ENCODE measurements at places on chromosomes 4 and X.

- DNase-seq, result no peak
These were observed 28.4 kb downstream of the MAGEB16 start for GRCh38 chrX:35826503-35826902.

DNA sequence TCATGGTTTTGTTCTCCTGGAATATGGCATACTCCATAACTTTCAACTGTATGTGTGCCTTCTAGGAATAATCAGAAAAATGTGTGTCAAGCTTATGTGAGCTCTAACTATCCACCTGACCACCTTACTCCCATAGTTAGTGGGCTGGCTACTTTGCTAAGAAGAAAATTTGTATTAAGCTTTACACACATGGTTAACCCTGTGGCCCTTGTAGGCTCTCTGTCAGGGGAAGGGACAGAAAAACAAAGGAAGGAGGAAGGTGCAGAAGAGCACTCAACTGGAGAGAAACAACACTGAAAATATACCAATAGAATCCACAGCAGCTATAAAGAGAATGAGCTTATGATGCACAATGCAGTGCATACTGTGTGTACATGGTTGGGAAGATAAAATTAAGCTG is 84.6 kb downstream of the PPP3CA start:
- no peak for DNase-seq

GRCh38 chrX:15816438-15816809 is 26.1 kb downstream of the ZRSR2 start:
- no peak for DNase-seq

- DNase-seq, result no peak
These were observed 146.7 kb upstream of the PITX2 start for GRCh38 chr4:110769578-110769977.

DNA sequence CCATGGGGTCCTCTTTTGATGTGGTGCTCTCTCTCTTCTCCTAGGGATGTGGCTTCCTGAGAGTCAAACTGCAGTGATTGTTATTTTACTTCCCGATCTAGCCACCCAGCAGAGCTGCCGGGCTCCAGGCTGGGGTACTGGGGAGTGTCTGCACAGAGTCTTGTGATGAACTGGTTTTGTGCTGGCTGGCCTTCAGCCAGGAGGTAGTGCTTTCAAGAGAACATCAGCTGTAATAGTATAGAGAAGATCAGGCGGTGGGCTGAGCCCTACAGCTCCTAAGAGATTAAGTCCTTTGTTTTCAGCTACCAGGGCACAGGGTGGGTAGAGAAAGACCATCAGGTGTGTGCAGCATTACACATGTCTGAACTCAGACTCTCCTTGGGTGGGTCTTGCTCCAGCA is 59.0 kb upstream of the AGTR2 start:
- DNase-seq, result no peak

DNA sequence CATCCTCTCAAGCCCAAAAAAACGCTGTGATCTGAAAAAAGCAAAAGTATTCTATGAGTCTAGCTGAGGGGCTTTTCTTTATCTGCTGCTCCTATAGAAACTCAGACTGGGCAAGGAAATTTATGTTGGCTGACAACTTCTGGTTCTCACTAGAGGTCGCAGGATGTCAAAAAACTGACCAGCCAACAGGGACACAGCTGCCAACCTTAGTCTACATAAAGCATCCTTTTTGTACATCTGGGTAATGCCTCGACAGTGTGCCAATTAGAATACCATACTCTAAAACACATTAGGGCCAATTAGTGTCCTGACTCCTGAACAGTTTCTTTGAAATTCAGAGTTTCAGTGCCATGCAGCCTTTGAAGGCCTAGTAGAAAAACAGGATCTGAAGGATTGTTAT is 8.8 kb upstream of the TLL1 start:
- no peak for DNase-seq

DNA sequence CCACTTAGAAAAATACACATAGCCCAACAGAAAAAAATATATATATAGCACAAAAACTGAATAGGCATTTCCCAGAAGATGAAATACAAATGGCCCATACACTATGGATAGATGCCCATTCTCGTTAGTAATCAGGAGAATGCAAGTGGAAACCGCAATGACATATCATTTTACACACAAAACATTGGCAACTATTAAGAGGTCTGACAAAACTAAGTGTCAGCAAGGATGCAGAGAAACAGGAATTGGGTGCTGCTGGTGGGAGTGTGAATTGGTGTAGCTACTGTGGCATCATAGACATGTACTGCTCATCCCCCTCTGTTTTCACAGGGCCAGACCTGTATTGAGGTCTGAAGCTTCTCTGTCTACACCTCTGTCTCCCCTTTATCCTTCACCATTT is 320.0 kb downstream of the IDS start:
- no peak for DNase-seq

GRCh38 chr4:18777190-18777930 is 755.8 kb upstream of the LCORL start:
- DNase-seq, result no peak

- no peak for DNase-seq
These were observed 56.1 kb downstream of the CCSER1 start for GRCh38 chr4:90183254-90183653.

DNA sequence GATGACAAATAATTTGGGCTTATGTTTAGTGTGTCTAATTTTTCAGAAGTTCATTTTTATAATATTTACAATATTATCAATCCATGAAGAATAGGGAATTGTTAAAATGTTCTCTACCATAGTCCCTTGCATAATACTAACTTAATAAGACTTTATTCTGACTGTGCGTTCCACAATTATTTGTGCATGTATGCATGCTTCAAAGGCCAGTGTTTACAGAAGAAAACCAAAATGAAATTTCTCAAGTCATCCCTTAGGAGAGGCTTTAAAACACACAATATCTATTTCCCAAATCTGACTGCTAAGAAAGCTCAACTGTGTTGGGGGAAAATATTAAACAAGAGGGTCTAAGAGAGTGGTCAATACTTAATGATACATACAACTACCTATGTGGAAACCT is 226.3 kb upstream of the ANKRD50 start:
- DNase-seq, result no peak

- DNase-seq, result no peak
These were observed 26.9 kb upstream of the TMPRSS11B start for GRCh38 chr4:68272380-68272779.

DNA sequence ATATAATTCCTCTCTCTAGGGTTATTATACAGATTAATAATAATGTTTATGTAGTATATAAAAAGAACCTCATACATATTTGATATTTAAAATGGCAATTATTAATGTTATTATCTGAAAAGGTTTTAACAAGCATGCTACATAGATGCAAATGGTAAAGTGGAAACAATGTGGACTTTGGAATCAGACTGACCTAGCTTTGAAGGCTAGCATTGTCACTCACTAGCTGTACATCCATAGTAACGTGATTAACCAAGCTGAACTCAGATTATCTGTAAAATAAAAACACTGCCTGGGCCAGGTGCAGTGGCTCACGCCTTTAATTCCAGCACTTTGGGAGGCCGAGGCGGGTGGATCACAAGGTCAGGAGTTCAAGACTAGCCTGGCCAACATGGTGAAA is 233.7 kb upstream of the SPRY1 start:
- no peak for DNase-seq

- DNase-seq, result no peak
These were observed 157.8 kb downstream of the ANTXR2 start for GRCh38 chr4:79915246-79915645.

- no peak for DNase-seq
These were observed 87.6 kb downstream of the ABLIM2 start for GRCh38 chr4:8070736-8071718.

DNA sequence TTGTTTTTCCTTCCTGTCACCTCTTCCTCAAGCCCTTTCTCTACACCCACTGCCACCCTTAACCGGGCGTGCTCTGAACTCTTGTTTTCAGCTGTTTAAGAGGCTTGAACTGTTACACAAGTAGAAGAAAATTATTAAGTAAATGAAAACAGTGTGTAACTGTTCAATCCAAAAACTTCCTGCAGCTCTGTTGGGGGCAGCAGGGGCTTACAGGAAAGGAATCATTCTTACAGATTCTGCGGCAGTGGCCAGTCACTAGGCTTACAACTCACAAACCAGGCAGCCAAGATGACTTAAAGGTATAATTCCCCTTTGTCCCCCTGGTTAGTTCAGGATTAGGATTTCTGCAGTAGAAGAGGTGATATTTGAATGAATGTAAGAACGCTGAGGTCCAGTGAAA is 70.2 kb upstream of the ETNPPL start:
- DNase-seq, result no peak

GRCh38 chrX:118355225-118355920 is 9.5 kb downstream of the WDR44 start:
- no peak for DNase-seq

GRCh38 chr4:47031011-47031678 is at the start of gene GABRB1:
TSS of gene GABRB1 (plus strand) at chr4:47031567.
- DNase-seq, result no peak

DNA sequence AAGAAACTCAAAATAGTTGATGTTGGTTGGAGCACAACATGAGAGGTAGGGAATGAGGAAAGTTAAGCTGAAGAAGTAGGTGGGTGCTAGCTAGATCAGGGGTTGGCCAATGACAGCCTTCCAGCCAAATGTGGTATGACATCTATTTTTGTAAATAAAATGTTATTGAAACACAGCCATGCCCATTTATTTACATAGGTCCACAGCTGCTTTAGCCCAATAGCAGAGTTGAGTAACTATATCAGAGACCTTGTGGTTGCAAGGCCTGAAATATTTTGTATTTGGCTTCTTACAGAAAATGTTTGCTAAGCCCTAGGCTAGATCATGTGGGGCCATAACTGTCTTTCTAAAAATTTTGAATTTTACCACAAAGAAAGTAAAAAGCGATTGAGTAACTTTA is 234.9 kb upstream of the CTSO start:
- no peak for DNase-seq

GRCh38 chr4:139524062-139524631 is 31.9 kb downstream of the SETD7 start:
- no peak for DNase-seq

- no peak for DNase-seq
These were observed 25.4 kb downstream of the ARFIP1 start for GRCh38 chr4:152805071-152805650.

DNA sequence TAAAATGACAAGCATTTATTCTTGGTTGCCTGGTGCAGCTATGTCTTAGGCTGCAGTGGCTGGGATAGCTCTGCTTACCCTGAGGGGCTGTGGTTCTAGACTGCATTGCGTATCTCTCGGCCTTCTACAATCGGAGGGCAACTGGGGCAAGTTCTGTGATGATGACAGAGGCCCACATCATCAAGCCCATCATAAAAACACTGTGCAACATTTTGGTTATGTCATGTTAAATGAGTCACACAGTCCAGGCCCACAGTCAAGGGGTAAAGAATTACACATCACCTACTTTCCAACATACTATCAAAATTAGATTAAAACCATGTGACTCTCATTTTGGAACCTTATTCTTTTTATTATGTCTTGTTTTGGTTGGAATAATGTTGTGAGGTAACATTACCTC is 120.2 kb upstream of the GUCY1A1 start:
- no peak for DNase-seq

GRCh38 chr4:48968814-48969213 is 17.3 kb upstream of the CWH43 start:
- DNase-seq, result no peak

GRCh38 chr4:25767877-25768725 is 94.7 kb downstream of the SEL1L3 start:
- no peak for DNase-seq

GRCh38 chr4:82611527-82611926 is 49.7 kb upstream of the TMEM150C start:
- no peak for DNase-seq

DNA sequence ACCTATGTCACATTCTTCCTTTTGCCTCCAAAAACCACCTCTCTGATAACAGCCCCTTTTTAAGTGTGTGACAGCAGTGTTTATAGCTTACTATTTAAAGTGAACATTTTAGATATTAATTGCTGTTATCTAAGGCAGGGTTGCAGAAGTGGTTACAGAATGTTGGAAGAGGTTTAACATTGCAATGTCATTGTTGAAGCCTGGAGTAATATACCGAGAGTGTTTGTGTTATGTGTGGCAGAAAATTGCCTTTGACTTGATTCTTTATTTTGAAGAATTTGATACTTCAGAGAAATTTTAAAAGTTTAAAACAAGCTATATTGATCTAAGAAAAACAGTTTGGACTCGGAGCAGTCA is 37.1 kb downstream of the SMARCAD1 start:
- DNase-seq, result no peak

DNA sequence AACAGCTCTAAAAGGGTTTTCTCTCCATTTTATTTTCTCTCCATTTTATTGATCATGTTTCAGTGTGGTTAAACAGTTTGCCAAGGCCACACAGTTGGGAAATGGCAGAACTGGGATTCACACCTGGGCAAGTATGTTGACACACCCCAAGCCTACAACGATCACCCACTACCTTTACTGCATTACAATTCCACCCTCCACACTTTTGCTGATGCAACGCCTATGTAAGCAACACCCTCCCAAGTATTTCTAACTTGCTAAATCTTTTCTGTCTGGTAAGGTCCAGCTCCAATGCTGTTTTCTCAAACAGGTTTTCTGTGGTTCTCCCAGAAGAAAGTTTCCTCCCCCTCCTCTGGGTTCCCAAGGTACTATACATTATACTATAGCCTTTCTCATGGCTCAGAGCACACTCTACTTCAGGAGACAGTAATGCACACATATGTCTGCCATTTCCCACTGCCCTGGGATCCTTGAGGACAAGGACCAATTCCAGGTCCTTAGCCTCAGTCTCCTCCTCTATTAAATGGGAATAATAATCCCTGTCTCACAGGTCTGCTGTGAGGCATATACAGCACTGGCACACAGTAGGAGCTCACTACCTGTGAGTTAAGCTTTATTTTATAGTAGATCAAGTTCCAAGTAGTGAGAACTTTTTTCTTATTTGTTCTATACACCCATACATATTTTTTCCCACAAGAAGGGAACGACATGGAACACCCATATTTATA is 27.9 kb downstream of the IQSEC2 start:
- DNase-seq, result no peak

DNA sequence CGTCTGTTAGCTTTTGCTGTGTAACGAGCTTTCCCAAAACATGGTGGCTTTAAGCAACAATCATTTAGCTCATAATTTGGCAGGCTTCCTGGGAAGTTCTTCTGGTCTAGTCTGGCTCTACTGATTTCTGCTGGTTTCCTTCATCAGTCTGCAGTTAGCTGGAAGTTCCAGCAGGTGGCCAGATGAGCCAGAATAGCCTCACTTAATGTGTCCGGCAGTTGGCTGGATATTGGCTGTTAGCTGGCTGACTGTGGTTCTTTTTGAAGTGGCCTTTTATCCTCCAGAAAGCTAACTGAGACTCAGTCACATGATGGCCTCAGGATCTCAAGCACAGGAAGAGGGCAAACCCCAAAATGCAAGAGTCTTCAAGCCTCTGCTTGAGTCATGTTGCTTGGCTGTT is 34.9 kb downstream of the FTHL17 start:
- DNase-seq, result no peak

- DNase-seq, result no peak
These were observed 804.5 kb downstream of the C4orf33 start for GRCh38 chr4:129900430-129900953.

DNA sequence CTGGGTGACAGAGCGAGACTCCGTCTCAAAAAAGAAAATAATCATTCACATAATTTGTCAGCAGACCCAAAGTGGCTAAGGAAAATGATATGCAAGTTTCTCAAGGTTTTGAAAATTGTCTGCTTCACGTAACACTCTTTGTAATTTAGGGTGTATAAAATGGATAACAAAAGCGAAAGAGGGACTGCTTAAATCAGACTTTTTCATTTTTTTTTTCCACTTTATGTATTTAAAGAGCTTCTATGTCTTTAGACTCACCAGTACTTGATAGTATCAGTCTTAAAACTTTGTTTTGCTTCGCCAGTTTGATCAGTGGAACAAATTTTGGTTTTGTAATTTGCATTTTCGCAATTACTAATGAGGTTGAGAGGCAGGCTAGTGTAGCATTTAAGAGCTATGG is 34.6 kb downstream of the USP9X start:
- no peak for DNase-seq

Data from thoracic aorta (tissue), 2 donors.